Hindlimb muscle (tissue), 1 donor: ENCODE measurements at places on chromosomes 4 and X. TPM values are rescaled to one million over a fixed set of nuclear protein-coding genes. Genes with fewer than 3 reads are reported as not detected.

Gene ERCC6L
- polyA plus RNA-seq, result 1.6 TPM

Gene GLUD2
- polyA plus RNA-seq, result 3.2 TPM

Gene ZNF711
- polyA plus RNA-seq, result 26.4 TPM

Gene UGT2B11
- polyA plus RNA-seq, result not detected

Gene PFKFB1
- polyA plus RNA-seq, result 1.1 TPM

Gene TEX13C
- polyA plus RNA-seq, result not detected

Gene NUDT10
- 0.79 TPM for polyA plus RNA-seq

Gene PABPC4L
- polyA plus RNA-seq, result 7.5 TPM

Gene FAM114A1
- 53.5 TPM for polyA plus RNA-seq

Gene CTAG2
- not detected for polyA plus RNA-seq

Gene PARM1
- 69.8 TPM for polyA plus RNA-seq

Gene SRPK3
- 318 TPM for polyA plus RNA-seq

Gene PNMA5
- 0.06 TPM for polyA plus RNA-seq

Gene CLRN2
- polyA plus RNA-seq, result not detected

Gene CDS1
- polyA plus RNA-seq, result 0.43 TPM

Gene STPG2
- not detected for polyA plus RNA-seq

Gene SPANXN5
- polyA plus RNA-seq, result not detected

Gene MAGEC2
- polyA plus RNA-seq, result not detected

Gene HTRA3
- polyA plus RNA-seq, result 46.2 TPM

Gene CYLC1
- not detected for polyA plus RNA-seq

Gene TMEM154
- 0.83 TPM for polyA plus RNA-seq

Gene CSAG1
- not detected for polyA plus RNA-seq

Gene EGF
- polyA plus RNA-seq, result 16.4 TPM

Gene ATG4A
- 22.9 TPM for polyA plus RNA-seq

Gene SMIM10L2A
- polyA plus RNA-seq, result 2.6 TPM

Gene GLRA2
- polyA plus RNA-seq, result not detected

Gene AFF2
- 1.0 TPM for polyA plus RNA-seq

Gene SHOX
- polyA plus RNA-seq, result 3.0 TPM

Gene FGFR3
- polyA plus RNA-seq, result 1.8 TPM

Gene ETNPPL
- not detected for polyA plus RNA-seq

Gene SLC34A2
- 0.37 TPM for polyA plus RNA-seq

Gene FAM47B
- polyA plus RNA-seq, result not detected

Gene PSAPL1
- not detected for polyA plus RNA-seq

Gene EMCN
- 29.7 TPM for polyA plus RNA-seq

Gene RAB33A
- 0.36 TPM for polyA plus RNA-seq

Gene MAGEA9B
- not detected for polyA plus RNA-seq

Gene MAP3K15
- 0.54 TPM for polyA plus RNA-seq

Gene GAGE12J
- not detected for polyA plus RNA-seq

Gene P2RY10
- 0.54 TPM for polyA plus RNA-seq

Gene PDCL2
- polyA plus RNA-seq, result not detected

Gene HEPH
- polyA plus RNA-seq, result 6.4 TPM

Gene PCDH7
- 34.1 TPM for polyA plus RNA-seq

Gene SEL1L3
- polyA plus RNA-seq, result 17.2 TPM

Gene MAOA
- polyA plus RNA-seq, result 0.58 TPM

Gene NR3C2
- 20.4 TPM for polyA plus RNA-seq

Gene MAGED4B
- 34.2 TPM for polyA plus RNA-seq

Gene GPAT3
- polyA plus RNA-seq, result 18.5 TPM
